Stimulated activated CD4-positive, alpha-beta T cell treated with anti-CD3 and anti-CD28 coated beads, Interleukin-1b, Interleukin-23, amount 100 ng/mL, for 1 hour (primary cell): ENCODE measurements at places on chromosomes 2 and 18.

GRCh38 chr18:10951631-10952544 lies 197.5 kb downstream of the PIEZO2 start:
- DNase-seq, result no peak

DNA sequence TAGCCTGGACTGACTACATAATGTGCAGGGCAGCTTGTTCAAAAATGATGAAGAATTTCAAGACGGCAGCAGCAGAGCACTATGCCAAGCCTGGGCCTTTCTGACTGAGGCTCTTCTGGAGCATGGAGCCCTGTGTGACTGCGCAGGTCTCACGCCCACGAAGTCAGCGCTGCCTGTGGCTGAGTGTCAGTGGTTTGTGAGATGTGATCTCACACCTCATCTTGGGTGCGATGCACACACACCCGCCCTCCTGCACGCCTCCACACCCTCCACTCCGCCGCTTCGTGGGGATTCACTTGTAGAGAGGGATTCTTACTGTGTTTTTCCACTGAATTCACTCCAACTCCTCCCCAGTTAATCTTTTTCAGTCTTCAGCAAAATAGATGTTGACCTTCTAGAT lies 103.9 kb downstream of the VIT start:
- DNase-seq, result no peak

- DNase-seq, result no peak
Observed at GRCh38 chr18:64171576-64171975, 22.7 kb upstream of the LINC00305 start.

DNA sequence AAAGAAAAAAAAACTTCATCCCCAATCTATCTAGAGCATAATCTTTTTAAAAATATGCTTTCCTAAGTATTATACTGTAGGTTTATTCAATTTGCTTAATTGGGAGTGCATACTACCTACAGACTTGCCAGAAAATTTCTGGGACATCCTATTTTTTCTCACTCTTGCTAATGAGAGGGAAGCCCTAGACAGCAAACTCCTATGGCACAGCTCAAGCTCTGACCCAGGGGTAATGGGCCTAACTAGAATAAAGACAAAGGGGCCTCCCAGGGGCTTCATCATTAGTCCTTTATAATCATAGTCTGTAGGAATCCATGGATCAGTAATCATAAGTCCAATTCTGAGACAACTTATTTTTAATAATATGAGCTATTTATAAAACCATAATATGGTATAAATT lies 142.6 kb upstream of the ITGA4 start:
- no peak for DNase-seq

GRCh38 chr18:76923485-76924085 lies 101.2 kb downstream of the ZNF236 start:
- no peak for DNase-seq

DNA sequence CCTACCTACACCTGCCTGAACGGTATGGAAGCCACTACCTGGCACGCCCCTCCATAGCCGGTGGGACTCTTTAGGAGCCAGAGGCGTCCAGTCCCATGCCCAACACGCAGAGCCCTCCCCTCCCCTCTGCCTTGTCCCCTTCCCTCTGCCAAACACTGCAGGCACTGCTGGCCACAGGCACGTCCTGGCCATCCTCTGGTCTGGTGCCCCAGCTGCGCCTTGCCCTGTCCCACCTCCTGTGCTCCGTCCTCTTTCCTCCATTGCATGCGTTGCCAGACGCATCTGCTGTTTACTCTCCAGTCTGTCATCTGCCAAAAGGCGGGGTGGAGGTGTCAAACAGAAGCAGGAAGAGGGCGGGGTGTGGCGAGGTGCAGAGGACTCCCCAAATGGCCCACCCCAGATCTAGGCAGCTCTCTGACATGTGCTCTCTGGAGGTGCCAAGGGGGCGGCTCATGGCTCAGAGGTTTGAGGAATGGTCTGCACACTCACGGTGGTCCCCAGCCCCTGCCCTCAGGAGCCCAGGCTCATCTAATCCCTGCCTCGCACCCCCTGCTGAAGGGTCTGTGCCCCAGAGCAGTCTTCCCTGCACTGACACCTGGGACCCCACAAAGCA lies 45.1 kb downstream of the HS6ST1 start:
- no peak for DNase-seq

- no peak for DNase-seq
Observed at GRCh38 chr2:16201848-16202247, 261.5 kb downstream of the MYCN start.
